Aorta (tissue), 5 donors: ENCODE measurements at places on chromosomes 5 and 9. TPM values are rescaled to one million over a fixed set of nuclear protein-coding genes. Genes with fewer than 3 reads are reported as not detected.

Gene IL33
- 68.2 TPM for total RNA-seq

Gene TAF7
- total RNA-seq, result 59.8 TPM

Gene PRDM9
- total RNA-seq, result not detected

Gene PCDHGB2
- total RNA-seq, result 11.7 TPM

Gene GPX3
- total RNA-seq, result 1,257 TPM

Gene MTAP
- total RNA-seq, result 28.5 TPM

Gene CDC20B
- not detected for total RNA-seq

Gene SNCB
- not detected for total RNA-seq

Gene RELL2
- 1.5 TPM for total RNA-seq

Gene CDKN2B-AS1
- 0.58 TPM for total RNA-seq

Gene GRM6
- not detected for total RNA-seq

Gene PPP3R2
- total RNA-seq, result not detected

Gene TNFSF8
- 5.8 TPM for total RNA-seq

Gene MGAT1
- total RNA-seq, result 143 TPM

Gene TCERG1
- 68.7 TPM for total RNA-seq

Gene CTSV
- not detected for total RNA-seq

Gene MARCOL
- total RNA-seq, result not detected

Gene DEPDC1B
- total RNA-seq, result 0.48 TPM

Gene TMEM215
- not detected for total RNA-seq

Gene GLIPR2
- total RNA-seq, result 34.0 TPM

Gene PLPPR1
- total RNA-seq, result not detected

Gene NR5A1
- not detected for total RNA-seq

Gene MAMDC2
- total RNA-seq, result 5.9 TPM

Gene PAEP
- not detected for total RNA-seq

Gene EPB41L4B
- 0.63 TPM for total RNA-seq

Gene RNF183
- total RNA-seq, result not detected

Gene TLX3
- not detected for total RNA-seq

Gene GABBR2
- total RNA-seq, result 0.39 TPM

Gene KCNV2
- total RNA-seq, result not detected

Gene PCDHB10
- total RNA-seq, result 3.6 TPM

Gene SHOC1
- total RNA-seq, result 0.15 TPM

Gene SRA1
- 32.5 TPM for total RNA-seq

Gene RASGEF1C
- 0.66 TPM for total RNA-seq

Gene PARP8
- 28.2 TPM for total RNA-seq

Gene LRRC70
- total RNA-seq, result 9.6 TPM

Gene LHX3
- not detected for total RNA-seq

Gene PCDHB15
- 8.7 TPM for total RNA-seq

Gene EGFLAM
- 14.4 TPM for total RNA-seq

Gene GLDC
- 1.4 TPM for total RNA-seq

Gene SGCD
- total RNA-seq, result 129 TPM

Gene ADRB2
- total RNA-seq, result 2.2 TPM

Gene HMCN2
- 7.8 TPM for total RNA-seq

Gene PCDHGA4
- 7.1 TPM for total RNA-seq

Gene TPPP
- total RNA-seq, result 5.6 TPM

Gene NSMF
- 76.8 TPM for total RNA-seq

Gene FBP2
- not detected for total RNA-seq

Gene PALM2AKAP2
- 58.1 TPM for total RNA-seq

Gene SEMA6A
- 28.5 TPM for total RNA-seq

Gene CER1
- 0.29 TPM for total RNA-seq

Gene ZFP2
- total RNA-seq, result 3.4 TPM

Gene CDC14B
- total RNA-seq, result 27.9 TPM

Gene NR2F1-AS1
- 7.6 TPM for total RNA-seq

Gene MVB12B
- total RNA-seq, result 25.5 TPM

Gene LCN15
- total RNA-seq, result not detected
